ENCODE measurements at places on chromosomes 7 and 10.

- H3K4me1 ChIP-seq: peaks cover 5% of the 10 kb centered on the region
- no peak for DNase-seq
- H3K36me3 ChIP-seq: no peaks in the 10 kb centered on the region
- H3K27me3 ChIP-seq: peaks cover 57% of the 10 kb centered on the region
- no peak overlapping the region for H3K27ac ChIP-seq
These were observed 16.5 kb downstream of the CNPY1 start for GRCh38 chr7:155529845-155530244.

- H3K4me3 ChIP-seq: no peak overlapping the region
- no peak for DNase-seq
- no peak overlapping the region for H3K27ac ChIP-seq
- H3K36me3 ChIP-seq: no peaks in the 10 kb centered on the region
- H3K27me3 ChIP-seq: peaks cover 5% of the 10 kb centered on the region
These were observed 21.4 kb upstream of the ODAD2 start for GRCh38 chr10:28020080-28020860.

DNA sequence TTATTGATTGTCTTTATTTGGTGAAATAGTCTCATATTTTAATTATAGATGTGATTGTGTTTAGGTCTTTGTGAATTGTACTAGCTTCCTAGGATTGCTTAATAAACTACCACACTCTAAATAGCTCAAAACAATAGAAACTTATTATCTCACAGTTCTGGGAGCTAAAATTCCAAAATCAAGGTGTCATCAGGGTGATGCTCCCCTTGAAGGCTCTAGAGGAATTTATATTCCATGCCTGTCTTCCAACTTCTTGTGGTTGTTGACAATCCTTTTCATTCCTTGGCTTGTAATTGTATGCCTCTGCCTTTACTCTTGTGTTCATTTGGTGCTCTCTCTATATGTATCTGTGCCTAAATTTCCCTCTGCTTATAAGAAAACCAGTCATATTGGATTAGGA is 155.3 kb upstream of the AKR1E2 start:
- no peak overlapping the region for H3K4me3 ChIP-seq
- DNase-seq: no peak
- H3K27ac ChIP-seq: no peak overlapping the region

DNA sequence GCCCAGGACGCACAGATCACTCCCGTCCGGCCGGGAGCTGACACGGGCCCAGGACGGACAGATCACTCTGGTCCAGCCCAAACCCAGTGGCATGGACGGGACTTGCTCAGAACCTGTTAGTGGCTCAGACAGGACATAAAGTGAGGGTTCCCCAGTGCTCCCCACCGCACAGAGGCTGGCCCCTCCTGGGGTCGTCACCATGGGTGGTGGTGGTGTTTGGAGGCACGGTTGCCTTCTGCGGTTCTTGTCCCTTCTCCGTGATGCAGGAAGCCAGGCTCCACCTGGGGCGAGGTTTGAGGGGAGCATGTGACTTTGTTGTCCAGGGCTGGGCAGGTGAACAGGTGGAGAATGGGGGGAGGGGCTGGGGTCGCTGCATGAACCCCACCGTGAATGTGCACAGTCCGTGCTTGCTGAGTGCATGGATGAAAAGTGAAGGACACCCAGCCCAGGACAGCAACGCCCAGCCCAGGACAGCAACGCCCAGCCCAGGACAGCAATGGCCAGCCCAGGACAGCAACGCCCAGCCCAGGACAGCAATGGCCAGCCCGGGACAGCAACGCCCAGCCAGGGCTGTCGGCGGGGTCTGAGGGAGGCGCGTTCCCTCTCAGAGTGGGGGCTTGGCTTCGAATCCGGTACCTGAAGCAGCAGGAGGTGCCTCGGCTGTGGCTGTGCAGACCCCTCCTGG is 26.7 kb downstream of the FAM20C start:
- DNase-seq: no peak
- peaks cover 40% of the 10 kb centered on the region for H3K4me1 ChIP-seq
- peaks cover 12% of the 10 kb centered on the region for H3K36me3 ChIP-seq
- H3K4me3 ChIP-seq: no peak overlapping the region
- no peaks in the 10 kb centered on the region for H3K27me3 ChIP-seq
- no peak overlapping the region for H3K27ac ChIP-seq

DNA sequence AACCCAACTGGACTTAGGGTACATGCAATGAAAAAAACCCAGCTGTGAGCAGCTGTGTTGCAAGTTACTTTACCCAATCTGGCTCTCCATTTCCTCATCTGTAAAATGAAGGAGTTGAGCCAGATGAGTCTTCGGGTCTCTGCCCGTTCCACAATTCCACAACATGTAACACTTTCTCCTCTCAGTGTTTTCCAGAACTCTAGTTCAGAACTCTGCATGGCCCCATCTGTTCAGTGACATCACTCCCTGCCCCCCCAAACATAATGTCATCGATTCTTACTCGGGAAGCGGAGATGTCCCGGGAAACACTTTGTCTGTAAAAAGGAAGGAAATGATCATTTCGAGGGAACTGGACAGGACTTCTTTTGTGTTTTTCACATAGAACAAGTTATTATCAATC is 2.5 kb downstream of the SH3PXD2A start:
- no peak overlapping the region for H3K4me3 ChIP-seq
- peaks cover 18% of the 10 kb centered on the region for H3K4me1 ChIP-seq
- peaks cover 49% of the 10 kb centered on the region for H3K27me3 ChIP-seq

GRCh38 chr10:91665842-91666241 is 33.0 kb upstream of the PPP1R3C start:
- DNase-seq: no peak
- H3K27me3 ChIP-seq: no peaks in the 10 kb centered on the region
- H3K4me3 ChIP-seq: no peak overlapping the region
- H3K4me1 ChIP-seq: peaks cover 10% of the 10 kb centered on the region
- no peak overlapping the region for H3K27ac ChIP-seq

GRCh38 chr7:54591404-54592386 is 49.5 kb downstream of the VSTM2A start:
- no peaks in the 10 kb centered on the region for H3K4me1 ChIP-seq
- no peaks in the 10 kb centered on the region for H3K27me3 ChIP-seq
- H3K27ac ChIP-seq: no peak overlapping the region
- no peaks in the 10 kb centered on the region for H3K36me3 ChIP-seq

- no peaks in the 10 kb centered on the region for H3K4me1 ChIP-seq
- peaks cover 2% of the 10 kb centered on the region for H3K36me3 ChIP-seq
- H3K4me3 ChIP-seq: no peak overlapping the region
- peaks cover 23% of the 10 kb centered on the region for H3K27me3 ChIP-seq
- no peak for DNase-seq
These were observed 40.6 kb upstream of the ABCA13 start for GRCh38 chr7:48130658-48131108.

GRCh38 chr10:103969436-103969835 is 2.5 kb downstream of the SLK start:
- H3K36me3 ChIP-seq: peaks cover 4% of the 10 kb centered on the region
- H3K4me3 ChIP-seq: peak overlapping the region; percentile 94
- DNase-seq: no peak

GRCh38 chr7:29075606-29076005 is 70.7 kb downstream of the CPVL start:
- H3K4me1 ChIP-seq: peaks cover 4% of the 10 kb centered on the region
- no peak overlapping the region for H3K4me3 ChIP-seq
- no peak overlapping the region for H3K27ac ChIP-seq
- H3K27me3 ChIP-seq: no peaks in the 10 kb centered on the region
- DNase-seq: no peak

DNA sequence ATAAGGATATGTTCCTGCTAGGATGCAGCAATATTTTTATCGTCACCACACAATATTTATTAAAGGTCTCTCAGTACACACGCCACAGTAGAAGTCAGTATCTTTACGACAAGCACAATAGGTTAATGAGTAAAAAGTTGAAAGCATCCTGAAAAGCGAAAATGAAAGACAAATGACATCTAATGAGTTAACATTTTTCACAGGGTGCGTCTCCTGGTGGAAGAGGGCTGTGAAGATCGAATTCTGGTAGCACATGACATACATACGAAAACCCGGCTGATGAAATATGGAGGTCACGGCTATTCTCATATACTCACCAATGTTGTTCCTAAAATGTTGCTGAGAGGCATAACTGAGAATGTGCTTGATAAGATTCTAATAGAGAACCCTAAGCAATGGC is 10.8 kb downstream of the C1QL3 start:
- peaks cover 4% of the 10 kb centered on the region for H3K4me1 ChIP-seq
- DNase-seq: no peak
- H3K4me3 ChIP-seq: no peak overlapping the region
- H3K27me3 ChIP-seq: peaks cover 9% of the 10 kb centered on the region

GRCh38 chr7:37395618-37396259 is 52.9 kb downstream of the ELMO1 start:
- H3K4me1 ChIP-seq: no peaks in the 10 kb centered on the region
- H3K27ac ChIP-seq: no peak overlapping the region
- no peak overlapping the region for H3K4me3 ChIP-seq
- DNase-seq: no peak
- H3K27me3 ChIP-seq: no peaks in the 10 kb centered on the region

DNA sequence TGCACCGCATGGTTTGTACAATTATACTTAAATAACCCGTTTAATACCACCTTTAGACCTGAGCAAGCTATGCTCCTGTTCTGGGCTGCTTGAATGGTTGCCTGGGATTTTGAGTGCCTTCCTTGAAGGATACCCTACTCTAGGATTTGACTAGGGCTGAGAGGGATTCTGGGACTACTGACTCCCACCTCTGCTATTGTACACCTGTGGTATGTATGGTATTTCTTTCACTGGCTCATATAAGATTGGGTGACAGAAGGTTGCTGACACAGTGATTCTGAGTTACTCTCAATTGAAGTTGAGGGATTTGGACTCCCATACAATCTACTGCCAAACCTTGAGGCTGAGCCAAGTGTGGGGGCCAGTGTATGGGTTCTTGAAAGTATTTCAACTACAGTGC is 494.4 kb upstream of the SEMA3D start:
- H3K27me3 ChIP-seq: no peaks in the 10 kb centered on the region
- H3K27ac ChIP-seq: no peak overlapping the region
- H3K4me3 ChIP-seq: no peak overlapping the region
- no peak for DNase-seq

- DNase-seq: no peak
- peaks cover 7% of the 10 kb centered on the region for H3K36me3 ChIP-seq
These were observed 24.3 kb downstream of the NUP42 start for GRCh38 chr7:23205909-23206767.

DNA sequence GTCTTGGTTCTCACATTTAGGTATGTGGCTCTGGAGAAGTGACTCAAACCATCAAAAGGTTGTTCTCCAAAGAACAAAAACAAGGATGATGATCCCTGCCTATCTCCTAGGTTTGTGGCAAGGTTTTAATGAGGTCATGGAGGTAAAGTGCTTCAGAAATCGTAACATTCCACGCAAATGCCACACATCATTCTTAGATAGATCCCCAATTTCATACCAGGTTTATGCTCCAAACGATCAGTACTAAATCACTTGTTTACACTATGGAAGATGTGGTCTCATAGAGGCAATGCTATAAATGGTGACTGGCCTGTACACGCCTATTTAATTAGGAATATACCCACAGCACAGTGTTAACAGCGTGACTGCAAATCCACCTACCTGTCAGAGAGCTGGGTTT is 66.6 kb downstream of the MINDY3 start:
- H3K4me1 ChIP-seq: peaks cover 17% of the 10 kb centered on the region
- no peak for DNase-seq
- peaks cover 29% of the 10 kb centered on the region for H3K36me3 ChIP-seq
- H3K27me3 ChIP-seq: no peaks in the 10 kb centered on the region

GRCh38 chr7:41520445-41520844 is 182.4 kb downstream of the INHBA start:
- no peak for DNase-seq
- H3K4me3 ChIP-seq: no peak overlapping the region
- H3K27ac ChIP-seq: no peak overlapping the region
- H3K36me3 ChIP-seq: peaks cover 3% of the 10 kb centered on the region

- H3K27me3 ChIP-seq: no peaks in the 10 kb centered on the region
- no peaks in the 10 kb centered on the region for H3K36me3 ChIP-seq
- peaks cover 17% of the 10 kb centered on the region for H3K4me1 ChIP-seq
- no peak overlapping the region for H3K4me3 ChIP-seq
These were observed 59.0 kb downstream of the PRR15 start for GRCh38 chr7:29622335-29623265.

- H3K4me3 ChIP-seq: no peak overlapping the region
- H3K27me3 ChIP-seq: no peaks in the 10 kb centered on the region
- H3K36me3 ChIP-seq: no peaks in the 10 kb centered on the region
These were observed 232.2 kb downstream of the TCERG1L start for GRCh38 chr10:131079314-131079713.

GRCh38 chr7:150742286-150742968 is 5.2 kb downstream of the GIMAP5 start:
- no peak overlapping the region for H3K27ac ChIP-seq
- H3K4me1 ChIP-seq: no peaks in the 10 kb centered on the region
- H3K36me3 ChIP-seq: no peaks in the 10 kb centered on the region
- no peaks in the 10 kb centered on the region for H3K27me3 ChIP-seq
- no peak overlapping the region for H3K4me3 ChIP-seq

- no peak overlapping the region for H3K27ac ChIP-seq
- H3K4me3 ChIP-seq: no peak overlapping the region
- no peak for DNase-seq
- H3K36me3 ChIP-seq: no peaks in the 10 kb centered on the region
- peaks cover 24% of the 10 kb centered on the region for H3K4me1 ChIP-seq
These were observed 117.4 kb downstream of the MTPAP start for GRCh38 chr10:30231709-30232108.

GRCh38 chr7:148581624-148582023 is 8.9 kb upstream of the C7orf33 start:
- H3K27me3 ChIP-seq: peaks cover 13% of the 10 kb centered on the region
- DNase-seq: no peak
- no peaks in the 10 kb centered on the region for H3K4me1 ChIP-seq
- no peaks in the 10 kb centered on the region for H3K36me3 ChIP-seq
- H3K27ac ChIP-seq: no peak overlapping the region

DNA sequence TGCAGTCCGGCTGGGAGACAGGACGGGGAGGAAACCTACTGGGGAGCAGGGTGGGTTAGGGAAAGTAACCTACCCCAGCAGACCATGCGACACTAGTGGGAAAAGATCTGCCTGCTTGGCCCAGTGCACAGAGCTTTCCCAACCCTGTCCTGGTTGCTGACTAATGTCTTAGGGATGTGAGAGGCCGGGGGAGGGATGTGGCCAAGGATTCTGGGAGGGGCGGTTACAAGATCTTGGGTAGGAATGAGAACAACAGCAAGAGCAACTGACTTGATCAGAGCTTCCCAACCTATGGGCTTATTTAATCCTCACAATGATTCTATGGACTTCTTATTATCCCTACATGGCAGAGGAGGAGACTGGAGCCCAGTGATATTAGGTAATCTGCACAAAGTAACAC is 24.0 kb upstream of the EIF5AL1 start:
- H3K27ac ChIP-seq: peak overlapping the region; percentile 85
- H3K4me3 ChIP-seq: no peak overlapping the region
- no peaks in the 10 kb centered on the region for H3K27me3 ChIP-seq
- H3K36me3 ChIP-seq: no peaks in the 10 kb centered on the region
- DNase-seq: peak; percentile 87

DNA sequence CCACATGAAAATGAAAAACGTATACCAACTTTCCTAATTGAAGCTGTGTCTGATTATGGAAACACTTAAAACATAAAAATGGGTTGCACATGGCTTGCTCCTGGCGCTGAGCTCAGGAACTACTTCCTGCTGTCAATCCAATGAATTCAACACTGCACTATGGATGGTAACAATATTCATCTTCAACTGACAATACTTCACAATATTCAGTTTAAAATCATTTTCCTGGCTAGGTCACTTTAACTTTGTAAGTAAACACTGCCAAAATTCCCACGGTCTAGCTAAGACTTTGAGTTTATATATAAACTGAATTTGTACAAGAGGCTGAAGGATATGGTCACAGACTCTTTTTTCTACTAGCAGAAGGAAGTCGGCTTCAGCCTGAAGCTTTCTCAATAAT is 556.9 kb downstream of the TNS3 start:
- no peak overlapping the region for H3K27ac ChIP-seq
- H3K4me3 ChIP-seq: no peak overlapping the region
- H3K4me1 ChIP-seq: peaks cover 2% of the 10 kb centered on the region
- H3K27me3 ChIP-seq: peaks cover 6% of the 10 kb centered on the region
- no peak for DNase-seq
- H3K36me3 ChIP-seq: no peaks in the 10 kb centered on the region
